ENCODE measurements at places on chromosomes 2 and 18.

GRCh38 chr2:20157193-20157891 lies 67.6 kb downstream of the SDC1 start:
- DNase-seq: no peak

DNA sequence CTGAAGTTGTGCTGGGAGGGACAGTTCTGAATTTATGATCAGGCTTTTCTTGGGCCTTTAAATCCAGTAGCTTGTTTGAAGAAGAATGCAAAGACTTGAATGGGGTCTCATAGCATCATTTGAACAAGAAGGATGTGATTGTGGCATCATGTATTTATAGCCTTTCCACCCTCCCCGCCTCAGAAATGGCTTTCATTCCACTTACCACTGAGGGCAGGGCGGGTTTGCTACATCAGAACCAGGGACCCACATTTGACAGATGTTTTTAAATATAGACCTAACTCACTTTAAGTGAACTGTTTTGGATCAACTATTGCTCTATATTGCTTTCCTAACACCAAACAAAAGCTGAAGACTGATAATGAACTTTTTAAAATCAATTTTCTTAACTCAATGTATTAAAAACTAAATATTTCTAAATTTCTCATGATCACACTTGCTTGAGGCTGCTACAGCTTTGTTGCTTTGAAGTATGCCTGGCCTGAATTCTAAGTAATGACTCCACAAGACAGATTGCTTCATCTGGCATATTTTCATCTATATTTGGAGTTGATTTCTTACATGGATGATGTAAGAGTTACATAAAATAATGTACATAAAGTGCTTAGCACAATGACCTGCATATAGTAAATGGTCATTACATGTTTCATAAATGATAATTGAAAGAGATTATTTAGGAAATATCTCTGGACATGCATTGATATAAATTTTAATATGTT lies 1552.9 kb upstream of the SLC39A10 start:
- no peak for DNase-seq

DNA sequence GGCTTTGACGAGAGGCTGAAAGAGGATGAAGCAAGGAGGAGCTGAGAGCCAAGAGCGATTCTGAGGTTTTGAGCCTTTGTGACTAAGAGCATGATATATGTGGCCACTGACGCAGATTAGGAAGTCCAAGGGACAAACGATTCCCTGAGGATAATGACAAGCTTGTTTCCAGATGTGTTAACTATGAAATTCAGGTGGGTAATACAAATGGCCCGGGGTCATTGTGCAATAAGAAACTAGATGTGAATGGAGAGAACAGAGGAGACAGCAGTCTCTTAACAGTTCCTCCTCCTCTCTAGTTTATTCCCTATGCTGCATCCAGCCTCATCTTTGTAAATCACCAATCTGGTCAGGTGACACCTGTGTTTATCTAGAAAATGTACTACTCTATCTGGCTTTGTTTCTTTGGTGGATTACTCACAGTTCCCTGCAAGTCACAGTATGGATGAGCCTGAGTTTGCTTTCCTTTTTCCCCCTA lies 84.2 kb downstream of the SOCS6 start:
- no peak for DNase-seq

- no peak for DNase-seq
Measured at GRCh38 chr18:49023938-49024803, 73.4 kb upstream of the SMAD7 start.

DNA sequence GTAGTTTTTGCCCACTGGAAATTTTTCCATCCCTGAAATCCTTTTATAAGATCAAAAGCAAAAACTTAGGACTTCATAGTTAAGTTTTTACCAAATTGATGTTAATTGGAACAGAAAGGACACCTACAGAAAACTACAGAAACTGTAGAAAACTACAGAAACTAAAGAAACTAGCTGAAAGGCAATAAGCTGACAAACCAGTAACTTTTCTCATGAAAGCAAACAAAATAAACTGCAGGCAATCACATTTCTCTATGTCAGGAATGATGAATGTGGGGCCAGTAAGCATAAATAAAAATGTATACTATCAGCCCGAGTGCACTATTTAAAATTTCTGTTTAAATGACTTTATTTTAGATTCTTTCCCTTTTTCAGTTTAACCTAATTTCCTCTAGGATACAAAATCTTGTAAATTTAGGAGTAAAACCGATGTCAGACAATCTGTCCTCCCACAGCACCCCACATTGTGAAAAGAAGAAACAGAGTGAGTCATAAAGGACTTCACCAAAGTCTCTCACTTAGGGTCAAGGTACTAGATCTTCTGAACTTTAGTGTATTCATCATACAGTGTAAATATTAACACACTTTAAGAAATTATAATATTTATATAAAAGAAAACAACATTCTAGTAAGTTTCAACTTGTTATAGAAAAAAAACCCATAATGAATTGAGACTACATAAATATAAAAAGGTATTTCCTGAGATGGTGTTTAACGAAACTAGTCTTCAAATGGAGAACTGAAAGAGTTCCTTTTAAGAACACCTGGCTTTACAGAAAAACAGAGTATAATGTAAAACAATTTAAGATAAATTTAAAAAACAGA lies 46.6 kb downstream of the USP40 start:
- DNase-seq: no peak

DNA sequence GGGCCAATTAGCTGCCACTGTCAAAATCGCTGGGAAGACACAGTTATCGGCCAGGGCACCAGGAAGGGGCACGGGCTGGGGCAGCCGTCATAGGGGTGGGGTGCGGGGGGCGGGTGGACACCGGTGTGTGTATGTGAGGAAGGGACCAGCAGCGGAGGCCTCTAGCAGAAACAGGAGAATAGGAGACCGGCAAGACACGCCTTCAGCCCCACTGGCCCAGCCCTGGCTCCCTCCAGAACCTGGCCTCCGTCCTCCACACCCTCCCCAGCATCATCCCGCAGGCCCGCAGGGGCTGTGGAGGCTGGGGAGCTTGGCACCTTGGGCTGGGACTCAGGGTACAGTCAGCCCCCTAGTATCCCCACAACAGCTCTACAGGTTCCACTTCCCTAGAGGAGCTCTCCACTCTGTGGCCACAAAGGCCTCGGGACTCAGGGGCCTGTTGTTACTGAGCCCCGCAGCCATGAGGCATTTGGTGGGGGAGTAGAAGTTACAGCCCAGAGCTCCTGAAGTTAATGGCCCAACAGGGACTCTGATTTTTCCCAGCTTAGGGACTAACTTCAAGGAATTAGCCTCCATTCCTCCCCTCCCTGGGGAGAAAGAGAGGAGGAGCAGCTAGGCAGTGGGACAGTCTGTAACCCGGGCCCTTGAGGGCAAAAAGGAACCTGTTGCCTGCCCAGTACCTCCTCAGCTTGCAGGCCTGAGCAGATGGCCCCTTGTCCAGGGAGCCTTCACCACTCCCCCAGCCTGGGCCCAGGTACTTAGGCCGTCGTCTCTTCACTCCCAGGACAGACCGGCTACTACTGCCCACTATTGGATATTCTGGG lies 19.9 kb downstream of the SH2D6 start:
- no peak for DNase-seq

GRCh38 chr2:236688157-236688556 lies 118.5 kb downstream of the ACKR3 start:
- no peak for DNase-seq

DNA sequence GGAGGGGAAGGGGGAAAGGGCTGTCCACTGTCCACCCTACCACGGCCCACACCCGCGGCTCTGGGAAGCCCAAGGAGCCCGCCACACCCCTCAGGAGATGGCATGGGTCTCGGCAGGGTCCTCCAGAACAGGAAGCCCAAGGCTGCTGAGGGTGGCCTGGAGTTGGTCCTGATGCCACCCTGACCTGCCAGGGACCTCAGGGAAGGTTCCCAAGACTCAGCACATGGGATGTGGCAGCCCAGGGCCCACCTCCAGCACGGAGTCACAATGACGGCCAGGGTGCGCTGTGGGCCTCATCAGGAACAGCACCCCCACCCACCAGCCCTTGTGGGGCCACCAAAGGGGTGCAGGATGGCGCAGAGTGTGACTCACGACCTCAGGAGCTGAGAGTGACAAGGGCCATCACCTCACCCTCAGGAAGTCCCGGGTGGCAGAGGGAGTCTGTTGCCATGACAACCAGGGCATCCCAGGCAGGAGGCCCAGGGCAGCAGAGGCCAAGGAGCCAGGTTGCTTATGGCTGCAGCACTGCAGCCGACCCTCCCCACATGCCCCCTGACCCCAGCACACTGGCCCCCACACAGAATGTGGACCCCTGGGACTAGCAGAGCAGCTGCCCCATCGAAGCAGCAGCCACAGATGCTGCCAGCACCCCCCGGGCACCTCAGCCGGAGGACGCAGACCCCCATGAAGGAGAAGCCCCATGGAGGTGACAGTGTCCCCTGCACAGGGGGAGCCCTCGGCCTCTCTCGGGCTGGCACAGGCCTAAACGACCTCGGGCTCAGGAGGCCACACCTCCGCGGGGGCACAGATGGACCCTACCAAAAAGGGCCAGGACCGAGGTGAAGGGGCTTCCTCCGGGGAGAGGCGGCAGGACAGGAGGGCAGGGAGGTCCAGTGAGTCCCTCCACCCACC lies 34.3 kb downstream of the KIF1A start:
- DNase-seq: no peak

DNA sequence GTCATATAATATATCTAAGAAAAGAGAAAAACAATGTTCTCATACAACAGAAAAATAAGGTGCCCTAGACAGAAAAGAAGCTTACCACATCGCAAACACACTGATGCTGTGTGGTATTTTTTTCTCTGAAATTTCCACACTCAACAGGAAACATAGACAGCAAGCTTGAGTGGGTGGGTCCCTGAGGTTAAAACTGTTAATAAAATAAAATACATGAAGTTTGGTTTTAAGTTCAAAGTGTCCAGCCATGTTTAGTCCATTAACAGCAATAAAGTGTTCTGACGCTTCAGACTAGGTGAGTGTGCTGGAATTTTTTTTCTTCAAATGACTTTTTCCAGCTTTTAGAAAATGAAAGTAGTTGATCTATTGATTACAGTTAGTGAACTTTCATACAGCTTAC lies 83.3 kb upstream of the EPB41L5 start:
- no peak for DNase-seq
